ENCODE measurements at places on chromosomes 5 and 9.
A peak's percentile ranks its signal among the peaks of the same experiment; 100 is the strongest.

DNA sequence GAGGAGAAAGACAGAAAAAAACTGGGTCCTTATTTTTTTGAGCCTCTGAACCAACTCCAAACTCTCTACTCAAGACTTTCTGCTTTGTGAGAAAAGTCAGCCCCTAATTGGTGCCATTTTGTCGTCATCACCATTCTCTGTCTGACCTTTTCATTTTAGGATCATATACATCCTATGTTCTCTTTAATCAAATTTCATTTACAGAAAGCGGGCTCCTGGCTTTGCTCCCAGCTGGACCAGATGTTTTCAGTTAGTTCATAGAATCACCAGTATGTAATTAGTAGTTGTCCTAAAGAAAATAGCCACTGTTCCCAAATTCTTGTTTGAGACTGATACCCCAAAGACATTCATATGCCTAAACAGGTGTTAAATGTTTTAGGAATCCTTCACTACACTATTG, 28.6 kb upstream of the SLCO4C1 start:
- DNase-seq: no peak

- DNase-seq: no peak
Measured at GRCh38 chr5:98428806-98429205, 344.7 kb upstream of the RGMB start.

DNA sequence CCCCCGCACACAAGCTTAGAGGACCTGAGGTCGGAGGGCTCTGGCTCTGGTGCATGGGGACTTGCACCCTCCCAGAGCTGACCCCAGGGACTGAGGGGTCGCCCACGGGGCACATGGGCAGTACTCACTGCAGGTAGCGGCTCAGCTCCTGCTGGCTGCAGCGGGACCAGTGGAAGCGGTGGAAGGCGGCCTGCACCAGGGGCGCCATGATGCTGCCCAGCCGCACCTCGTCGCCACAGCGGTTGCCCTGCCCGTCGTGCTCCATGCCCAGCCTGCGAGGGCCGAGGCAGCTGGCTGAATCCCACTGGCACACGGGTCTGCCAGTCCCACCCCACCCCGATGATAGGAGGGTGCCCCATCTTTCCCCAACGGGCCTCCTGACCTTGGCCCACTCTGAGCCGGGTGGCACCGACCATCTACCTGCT, 93.8 kb downstream of the ZNF354C start:
- DNase-seq: no peak

GRCh38 chr5:14296533-14297331, 153.6 kb downstream of the TRIO start:
- peak; percentile 24 for DNase-seq

- no peak for DNase-seq
Measured at GRCh38 chr5:16737620-16738364, 121.0 kb upstream of the RETREG1 start.

- no peak for DNase-seq
Measured at GRCh38 chr5:55101556-55102276, 730 bp upstream of the GZMA start.

GRCh38 chr5:36298552-36298951, 3.1 kb downstream of the RANBP3L start:
- no peak for DNase-seq

DNA sequence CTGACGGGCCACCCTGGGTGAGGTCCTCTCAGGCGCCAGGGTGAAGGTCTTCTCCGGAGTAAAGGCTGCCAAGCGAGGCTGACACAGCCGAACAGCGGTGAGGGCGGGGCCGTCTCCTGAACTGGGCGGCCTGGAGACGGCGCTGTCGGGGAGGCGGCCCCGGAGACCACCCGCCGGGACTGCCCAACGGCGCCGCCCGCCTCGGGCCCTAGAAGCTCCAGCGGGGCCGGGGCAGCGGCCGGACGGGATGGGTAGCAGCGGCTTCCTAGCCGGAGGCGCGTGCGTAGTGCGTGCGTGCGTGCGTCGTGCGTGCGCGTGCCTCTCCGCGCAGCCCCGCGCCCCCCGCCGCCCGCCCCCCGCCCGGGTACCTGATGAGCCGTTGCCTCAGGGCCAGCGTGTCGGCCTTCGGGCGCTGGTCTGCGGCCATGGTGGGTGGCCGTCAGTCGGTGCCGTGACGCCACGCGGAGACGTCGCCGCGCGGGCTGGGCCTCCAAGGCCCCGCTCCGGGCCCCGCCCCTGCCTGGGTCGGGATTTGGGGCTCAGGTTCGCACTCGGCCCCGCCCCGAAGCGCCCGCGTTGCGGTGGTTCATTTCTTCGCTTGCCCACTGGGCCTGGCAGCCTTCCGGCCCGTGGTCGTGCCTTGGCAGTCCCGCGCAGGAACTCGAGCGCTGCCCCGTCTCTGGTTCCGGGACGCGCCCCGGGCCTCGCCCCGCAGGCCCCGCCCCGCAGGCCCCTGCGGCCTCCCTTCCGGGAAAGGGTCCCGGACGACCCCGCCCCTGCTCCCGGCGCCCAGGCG, at the start of gene PHYKPL:
TSS of gene PHYKPL (minus strand) at position 679 of the 796 bp plus-strand sequence. CDS start at position 427, 252 bp downstream.
- no peak for DNase-seq

- no peak for DNase-seq
Measured at GRCh38 chr9:82148901-82149461, 160.4 kb downstream of the SPATA31D1 start.

DNA sequence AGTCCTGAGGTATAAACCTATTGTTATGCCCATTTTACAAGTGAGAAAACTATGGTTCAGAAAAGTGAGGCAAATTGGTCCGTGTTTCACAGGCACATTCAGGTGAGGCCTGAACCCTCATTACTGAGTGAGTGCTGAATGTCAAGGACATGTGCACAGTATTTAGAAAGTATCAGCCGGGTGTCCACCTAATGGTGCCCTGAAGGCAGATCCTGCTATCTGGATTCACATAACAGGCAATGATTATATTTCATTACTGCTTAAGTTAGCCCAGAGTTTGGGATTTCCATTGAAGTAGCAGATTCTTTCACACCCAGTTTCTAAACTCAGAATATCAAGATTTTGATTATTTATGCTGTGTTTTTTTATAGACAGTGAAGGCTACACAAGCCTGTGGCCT, 142.7 kb downstream of the LHFPL2 start:
- DNase-seq: no peak

- no peak for DNase-seq
Measured at GRCh38 chr5:156647034-156647451, 203.1 kb upstream of the PPP1R2B start.

DNA sequence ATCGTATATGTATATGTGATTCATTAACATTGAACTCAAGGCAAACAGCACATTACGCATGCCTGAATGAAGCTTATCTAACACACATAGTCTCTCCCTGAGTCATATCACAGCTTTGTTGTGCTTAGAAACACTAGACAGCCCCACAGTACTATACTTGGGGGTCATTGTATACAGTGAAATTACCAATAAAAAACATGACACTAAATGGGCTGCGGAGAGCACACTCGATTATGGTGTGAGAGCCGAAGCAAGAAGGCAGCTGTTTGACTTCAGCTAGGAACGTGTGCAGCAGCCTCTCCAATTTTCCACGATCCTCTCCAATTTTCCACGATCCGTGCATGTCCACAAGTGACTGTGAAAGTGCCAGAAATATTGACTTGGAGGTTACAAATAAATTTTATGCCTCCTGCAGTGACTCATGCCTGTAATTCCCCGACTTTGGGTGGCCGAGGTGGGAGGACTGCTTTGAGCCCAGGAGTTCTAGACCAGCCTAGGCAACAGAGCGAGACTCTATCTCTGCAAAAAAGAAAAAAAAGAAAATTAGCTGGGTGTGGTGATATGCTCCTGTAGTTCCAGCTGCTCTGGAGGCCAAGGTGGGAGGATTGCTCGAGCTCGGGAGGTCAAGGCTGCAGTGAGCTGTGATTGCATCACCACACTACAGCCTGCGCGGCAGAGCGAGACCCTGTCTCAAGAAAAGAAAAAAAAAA, 102.4 kb downstream of the DAPK1 start:
- no peak for DNase-seq

GRCh38 chr9:28678097-28678496, 1104.8 kb upstream of the C9orf72 start:
- no peak for DNase-seq

DNA sequence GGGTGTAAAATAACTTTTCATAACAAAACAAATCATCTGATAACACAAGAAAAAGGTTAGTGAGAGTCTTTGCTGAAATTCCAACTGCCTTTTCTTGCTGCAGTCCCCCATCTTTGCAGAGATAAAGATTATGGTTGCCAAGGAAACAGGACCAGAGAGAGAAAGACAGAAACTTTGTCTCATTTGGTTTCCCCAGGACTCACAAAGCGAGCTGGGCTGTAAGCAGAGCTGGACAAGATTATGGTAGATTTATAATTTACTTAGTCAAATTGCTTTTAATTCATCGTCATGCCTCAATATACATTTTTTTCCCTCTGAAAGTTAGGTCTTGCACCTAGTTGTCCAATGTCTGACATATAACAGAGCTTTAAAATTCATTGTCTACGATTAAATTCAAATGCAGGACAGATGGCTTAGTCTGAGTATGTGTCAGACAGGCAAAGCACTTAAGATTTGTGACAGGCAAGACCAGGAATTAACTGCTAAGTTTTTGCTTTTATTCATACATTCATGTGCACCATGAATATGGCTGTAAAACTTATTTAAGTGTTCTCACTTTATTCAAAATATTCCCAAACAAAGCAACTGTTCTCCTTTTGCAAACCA, 17.4 kb downstream of the ENC1 start:
- DNase-seq: no peak

DNA sequence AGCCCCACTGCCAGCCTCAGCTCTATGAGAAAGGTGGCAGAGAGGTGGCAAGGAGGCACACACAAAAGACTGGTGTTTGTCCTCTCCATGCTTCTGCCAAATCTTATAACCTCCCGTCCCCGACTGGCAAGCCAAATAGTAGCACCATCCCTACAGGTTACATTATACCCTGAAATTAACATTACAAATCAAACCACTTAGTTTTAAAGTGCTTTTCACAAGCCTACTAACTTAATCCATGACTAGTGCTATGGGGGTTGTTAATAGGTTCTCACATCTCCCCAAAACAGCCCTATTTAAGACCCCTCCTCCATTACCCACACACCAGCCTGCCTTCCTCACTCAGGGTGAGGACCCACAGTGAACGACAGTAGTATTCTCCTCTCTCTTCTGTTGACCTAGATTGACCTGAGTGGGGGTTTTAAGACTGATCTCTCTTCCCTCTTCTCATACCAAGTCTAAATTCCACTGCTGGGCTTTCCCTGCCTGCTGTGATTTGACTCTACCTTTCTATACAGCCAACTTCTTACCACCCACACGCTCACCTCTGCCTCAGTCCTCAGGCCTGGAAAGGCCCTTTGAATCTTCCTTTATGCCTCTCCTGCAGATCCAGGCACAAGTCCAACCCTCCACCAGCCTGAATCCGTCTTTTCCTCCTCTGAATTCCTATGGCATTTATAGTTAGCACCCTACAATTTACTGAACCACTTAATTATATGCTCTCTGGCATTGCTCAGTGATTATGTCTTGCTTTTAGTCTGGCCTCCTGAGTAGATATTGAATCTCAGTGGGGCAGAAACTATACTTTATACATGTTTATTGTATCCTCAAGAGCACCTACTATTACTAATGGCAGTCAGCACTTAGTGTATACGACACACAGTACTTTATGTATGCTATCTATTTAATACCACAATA, 116.1 kb downstream of the TMEM174 start:
- no peak for DNase-seq

DNA sequence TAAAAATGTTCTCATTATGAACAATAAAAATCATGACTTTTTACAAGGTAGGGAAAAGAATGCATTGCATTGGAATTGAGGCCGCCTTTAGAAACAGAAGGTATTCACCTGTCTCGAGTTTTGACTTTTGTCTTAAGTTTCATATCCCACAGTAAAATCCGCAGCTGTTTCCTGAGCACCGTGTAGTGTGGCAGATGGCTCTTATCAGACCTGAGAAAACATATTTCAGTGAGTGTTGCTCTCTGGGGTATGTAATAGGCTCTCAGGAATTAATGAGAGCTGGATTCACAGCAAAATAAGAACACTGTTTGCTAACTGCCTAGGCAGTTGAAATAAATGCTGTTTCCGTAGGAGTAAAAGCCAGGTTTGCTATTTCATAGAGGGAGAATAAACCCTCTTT, 221.4 kb downstream of the CFAP90 start:
- no peak for DNase-seq

DNA sequence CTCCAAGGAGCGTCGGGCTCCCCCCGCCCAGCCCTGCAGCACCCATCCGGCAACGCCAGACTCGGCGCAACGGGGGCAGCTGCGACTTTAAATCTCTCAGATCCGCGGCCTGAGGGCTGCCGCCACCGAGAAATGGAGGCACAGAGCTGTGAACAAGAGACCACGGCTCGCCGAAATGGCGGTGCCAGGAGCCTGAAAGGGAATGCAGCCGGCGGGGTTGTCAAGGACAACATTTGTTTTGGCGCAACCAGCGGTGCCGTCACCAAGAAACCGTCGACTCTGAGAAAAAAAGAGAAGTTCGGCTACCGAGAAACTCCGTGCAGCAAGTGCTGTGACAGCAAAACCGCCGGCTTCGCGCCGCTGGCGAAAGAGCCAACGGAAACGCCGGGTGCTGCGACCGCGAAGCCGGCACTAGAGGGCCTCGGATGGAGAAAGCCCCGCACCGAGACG, 2.1 kb upstream of the ANXA2R start:
- DNase-seq: peak; percentile 79

GRCh38 chr5:82105457-82105856, 133.6 kb downstream of the ATG10 start:
- no peak for DNase-seq

GRCh38 chr5:62260513-62260912, 45.5 kb upstream of the KIF2A start:
- peak; percentile 51 for DNase-seq

DNA sequence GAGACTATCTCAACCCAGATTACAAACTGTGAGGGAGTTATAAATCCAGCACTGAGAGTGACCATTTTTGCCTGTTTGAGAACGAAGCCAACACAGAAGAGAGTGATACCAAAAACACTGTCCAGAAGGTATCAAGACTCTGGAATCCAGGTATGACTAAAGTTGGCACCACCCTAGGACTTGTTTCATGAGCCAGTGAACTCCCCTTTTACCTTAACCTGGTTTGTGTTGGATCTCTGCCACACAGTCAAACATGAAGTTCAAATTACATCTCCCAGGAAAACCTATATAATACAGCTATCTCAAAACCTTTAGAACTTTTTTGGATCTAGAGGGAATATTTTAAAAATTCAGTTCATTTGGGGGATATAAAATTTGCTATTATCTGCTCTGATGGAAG, 11.4 kb downstream of the ZBTB5 start:
- no peak for DNase-seq

DNA sequence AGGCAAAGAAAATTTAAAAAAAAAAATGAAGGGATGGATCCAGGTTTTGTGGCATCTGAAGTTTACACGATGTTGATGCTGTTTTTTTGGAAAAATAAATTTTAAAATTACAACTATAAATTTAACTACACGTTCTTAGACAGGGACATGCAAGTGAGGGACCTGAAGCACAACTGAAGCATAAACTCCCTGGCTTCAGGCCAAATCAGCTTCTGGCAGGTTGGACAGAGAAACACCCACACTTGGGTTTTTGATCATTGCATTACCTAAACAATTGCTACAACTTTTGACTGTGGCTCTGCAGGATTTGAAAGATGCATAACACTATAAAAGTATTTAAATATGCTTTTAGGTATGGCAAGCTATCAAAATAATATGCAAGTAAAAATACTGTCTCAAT, 1318.3 kb upstream of the DMAC1 start:
- DNase-seq: no peak

Data from hippocampal formation (tissue), 2 donors.